ENCODE measurements at places on chromosomes 6 and 20.

- no peak for DNase-seq
Measured at GRCh38 chr6:22142856-22143255, 154.0 kb downstream of the PRL start.

- no peak for DNase-seq
Measured at GRCh38 chr20:17622086-17622850, 52.4 kb downstream of the DSTN start.

- DNase-seq = no peak
Measured at GRCh38 chr6:42249279-42249678, 31.6 kb upstream of the MRPS10 start.

- DNase-seq = no peak
Measured at GRCh38 chr6:16965689-16966088, 136.2 kb upstream of the STMND1 start.

DNA sequence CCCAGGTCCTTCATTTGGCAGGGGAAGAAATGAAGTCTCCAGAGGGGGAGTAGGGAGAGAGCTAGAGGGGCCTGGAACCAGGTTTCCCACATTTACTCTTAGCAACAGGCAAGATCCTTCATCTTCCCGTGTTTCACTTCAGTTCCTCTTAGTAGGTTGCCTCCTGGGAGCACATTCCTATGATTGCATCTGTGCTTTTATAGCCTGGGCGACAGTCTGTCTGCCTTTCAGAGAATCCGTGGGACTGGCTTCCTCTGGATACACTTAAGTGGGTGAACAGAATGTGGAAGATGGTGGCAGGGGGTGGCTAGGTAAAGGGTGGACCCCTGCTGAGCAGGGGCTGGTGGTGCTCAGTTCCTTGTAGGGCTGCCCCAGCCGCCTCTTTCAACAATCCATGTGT is 33.4 kb downstream of the STK35 start:
- DNase-seq = no peak

- no peak for DNase-seq
Measured at GRCh38 chr20:8693709-8694108, 375.2 kb upstream of the PLCB4 start.

DNA sequence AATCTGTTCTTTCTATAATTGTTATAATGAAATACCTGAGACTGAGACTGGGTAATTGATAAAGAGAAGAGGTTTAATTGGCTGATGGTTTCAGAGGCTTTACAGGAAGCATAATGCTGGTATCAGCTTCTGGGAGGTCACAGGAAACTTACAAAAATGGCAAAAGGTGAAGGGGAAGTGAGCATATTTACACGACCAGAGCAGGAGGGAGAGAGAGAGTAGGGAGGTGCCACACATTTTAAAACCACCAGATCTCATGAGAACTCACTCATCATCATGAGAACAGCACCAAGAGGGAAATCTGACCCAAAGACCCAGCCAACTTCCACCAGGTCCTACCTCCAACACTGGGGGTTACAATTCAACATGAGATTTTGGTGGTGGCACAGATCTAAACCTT is 2.6 kb upstream of the SIRPB1 start:
- DNase-seq = no peak

GRCh38 chr20:19465536-19465935 is 253.1 kb downstream of the SLC24A3 start:
- no peak for DNase-seq

- DNase-seq = no peak
Measured at GRCh38 chr6:98124171-98124570, 710.2 kb upstream of the POU3F2 start.

GRCh38 chr20:2515203-2515602 is 6.5 kb upstream of the ZNF343 start:
- DNase-seq = no peak

DNA sequence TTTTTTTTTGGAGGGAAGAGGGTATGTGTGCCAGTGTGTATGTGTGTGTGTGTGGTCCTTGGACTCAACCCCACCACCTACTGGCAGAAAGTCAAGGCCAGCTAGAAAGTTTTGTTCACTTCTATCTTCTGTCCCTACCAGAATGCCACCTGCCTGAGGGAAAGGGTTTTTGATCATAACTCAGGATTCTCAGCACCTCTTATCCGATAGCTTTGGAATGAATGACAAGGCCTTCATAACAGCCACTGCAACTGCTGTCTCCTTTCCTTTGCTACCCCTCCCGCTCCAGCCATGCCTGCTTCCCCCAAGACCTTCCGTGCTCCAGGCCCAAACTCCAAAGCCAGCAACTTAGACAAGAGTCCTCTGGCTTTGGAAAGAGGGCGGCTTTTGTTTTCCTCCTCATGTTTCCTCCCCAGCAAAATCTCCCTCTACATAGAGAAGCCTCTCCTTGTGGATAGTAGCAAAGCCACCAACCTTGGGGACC is 18.7 kb downstream of the BTN3A1 start:
- DNase-seq = no peak

DNA sequence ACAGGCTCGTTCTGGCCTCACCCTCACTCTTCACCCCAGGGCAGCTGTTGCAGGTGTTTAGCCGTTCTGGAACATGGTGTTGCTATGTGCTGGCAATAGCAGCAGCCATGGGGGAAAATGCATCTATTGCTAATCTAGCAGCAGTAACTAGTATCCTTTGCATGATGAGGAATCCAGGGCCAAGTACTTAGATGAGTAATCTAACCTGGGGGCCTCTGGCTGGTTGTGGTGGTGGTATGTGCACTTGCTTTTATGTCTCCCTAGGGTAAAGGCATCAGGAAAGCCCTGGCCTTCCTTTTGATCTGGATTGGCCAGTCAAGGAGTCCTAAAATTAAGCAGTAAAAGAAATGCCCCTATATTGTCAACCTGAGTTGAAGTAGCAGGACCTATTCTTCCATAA is 594.5 kb upstream of the MAP3K7 start:
- DNase-seq = no peak

GRCh38 chr6:119676961-119677360 is 327.4 kb upstream of the MAN1A1 start:
- DNase-seq = no peak

GRCh38 chr6:88442737-88443136 is 276.6 kb upstream of the CNR1 start:
- no peak for DNase-seq

- no peak for DNase-seq
Measured at GRCh38 chr6:52834481-52834880, 6.1 kb downstream of the GSTA5 start.

DNA sequence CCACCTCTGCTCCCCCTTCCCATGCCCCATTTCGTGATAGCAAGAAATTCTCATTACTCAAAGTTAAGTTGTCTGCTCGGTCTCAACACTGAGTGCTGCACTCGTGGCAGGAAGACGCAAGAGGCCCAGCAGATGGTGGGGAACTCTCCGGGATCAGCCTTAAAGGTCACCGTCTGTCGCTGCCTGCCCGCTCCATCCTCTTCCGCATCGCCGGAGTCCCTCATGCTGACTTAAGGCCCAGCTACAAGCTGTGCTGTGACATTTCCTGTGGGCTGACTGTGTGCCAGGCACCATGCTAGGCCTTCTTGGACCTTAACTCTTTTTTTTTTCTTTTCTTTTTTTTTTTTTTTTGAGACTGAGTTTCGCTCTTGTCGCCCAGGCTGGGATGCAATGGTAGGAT is 17.8 kb downstream of the GRM4 start:
- DNase-seq = no peak

- no peak for DNase-seq
Measured at GRCh38 chr20:3994125-3994524, 21.2 kb downstream of the RNF24 start.

DNA sequence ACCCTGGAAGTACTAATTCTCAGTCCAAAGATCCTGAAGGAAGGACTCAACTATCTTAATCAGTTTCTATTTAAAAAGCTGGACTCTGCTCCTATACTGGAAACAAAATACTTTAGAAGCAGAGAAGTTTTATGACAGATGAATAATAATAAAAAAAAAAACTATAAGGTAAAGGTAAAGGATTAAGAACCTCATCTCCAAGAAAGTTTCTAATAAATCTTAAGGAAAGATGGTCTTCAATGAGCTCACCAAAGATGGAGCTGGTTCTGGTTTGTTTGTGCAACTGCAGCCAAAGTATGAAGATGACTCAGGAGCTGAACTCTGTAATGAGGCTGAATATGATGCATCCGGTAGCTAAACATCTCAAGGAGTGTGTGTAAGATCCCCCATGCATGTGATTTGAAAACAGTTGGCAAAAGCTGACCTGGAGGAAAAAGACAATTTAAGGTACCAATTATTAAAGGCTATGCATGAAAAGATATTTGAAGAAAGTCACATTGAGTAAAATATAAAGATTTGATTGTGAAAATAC is 25.2 kb downstream of the MED23 start:
- DNase-seq = no peak

GRCh38 chr6:127090051-127090450 is 28.4 kb upstream of the RSPO3 start:
- DNase-seq = no peak

DNA sequence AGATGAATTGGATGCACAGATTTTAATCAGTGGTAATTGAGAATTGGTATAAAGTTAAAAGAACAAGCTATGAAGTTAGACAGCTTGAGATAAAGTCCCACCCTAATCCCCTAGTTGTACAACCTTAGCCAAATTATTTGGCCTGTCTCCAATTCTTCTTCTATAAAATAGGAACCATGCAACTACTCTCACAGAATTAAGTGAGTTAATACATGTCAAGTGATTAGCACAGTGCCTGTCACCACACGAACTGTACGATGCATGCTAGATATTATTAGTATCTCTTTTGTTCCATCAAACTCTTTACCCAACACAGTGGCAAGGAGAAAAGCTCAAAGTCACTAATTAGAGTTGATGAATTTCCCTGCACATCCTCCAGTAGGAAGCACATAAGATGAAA is 44.7 kb downstream of the MBOAT1 start:
- DNase-seq = no peak

- no peak for DNase-seq
Measured at GRCh38 chr6:29680904-29681303, at the start of gene ZFP57. TSS of gene ZFP57 (minus strand) at chr6:29681152. CDS start at chr6:29677003, 4,149 bp downstream.

GRCh38 chr6:37952027-37952426 is 132.5 kb downstream of the ZFAND3 start:
- DNase-seq = no peak

- DNase-seq = no peak
Measured at GRCh38 chr6:13012977-13013680, 296.6 kb downstream of the PHACTR1 start.

DNA sequence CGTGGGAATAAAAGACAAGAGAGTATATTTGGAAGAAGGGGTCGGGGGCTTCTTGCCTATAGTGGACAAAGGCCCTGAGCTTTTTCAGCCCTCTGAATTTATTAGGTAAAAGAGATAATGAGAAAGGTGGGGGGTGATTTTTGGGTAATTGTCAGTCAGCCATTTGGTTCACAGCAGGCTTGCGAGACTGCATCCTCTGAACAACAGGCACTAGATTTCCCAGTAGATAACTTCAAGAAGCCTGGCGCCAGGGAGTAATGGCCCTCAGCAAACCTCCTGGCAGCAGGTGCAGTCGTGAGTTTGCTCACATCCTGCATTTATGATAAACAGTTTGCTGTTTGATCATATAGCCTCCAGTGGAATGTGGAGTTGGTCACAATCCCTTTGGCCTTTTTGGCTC is 609.0 kb downstream of the DHX35 start:
- no peak for DNase-seq

DNA sequence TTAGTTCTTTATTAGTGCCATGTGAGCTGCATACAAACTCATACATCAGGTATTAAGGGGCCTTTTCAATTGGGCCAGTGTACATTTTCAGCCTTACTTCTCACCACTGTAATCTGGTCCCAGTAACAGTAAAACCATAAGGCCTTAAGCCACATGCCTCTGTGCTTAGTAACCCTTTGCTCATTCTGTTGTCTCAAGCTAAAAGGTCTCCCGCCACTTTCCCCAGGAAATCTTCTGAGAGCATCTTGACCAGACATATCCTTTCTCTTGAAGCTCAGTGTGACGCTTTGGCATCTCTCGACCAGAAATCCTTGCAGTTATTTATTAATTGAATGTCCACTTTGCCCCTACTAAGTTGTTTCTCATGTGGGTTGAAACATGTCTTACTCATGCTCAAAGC is 68.0 kb downstream of the CYP39A1 start:
- no peak for DNase-seq

GRCh38 chr6:131663578-131664165 is 26.6 kb downstream of the ENPP3 start:
- no peak for DNase-seq

GRCh38 chr6:105757512-105758200 is 328.5 kb upstream of the PRDM1 start:
- DNase-seq = no peak

DNA sequence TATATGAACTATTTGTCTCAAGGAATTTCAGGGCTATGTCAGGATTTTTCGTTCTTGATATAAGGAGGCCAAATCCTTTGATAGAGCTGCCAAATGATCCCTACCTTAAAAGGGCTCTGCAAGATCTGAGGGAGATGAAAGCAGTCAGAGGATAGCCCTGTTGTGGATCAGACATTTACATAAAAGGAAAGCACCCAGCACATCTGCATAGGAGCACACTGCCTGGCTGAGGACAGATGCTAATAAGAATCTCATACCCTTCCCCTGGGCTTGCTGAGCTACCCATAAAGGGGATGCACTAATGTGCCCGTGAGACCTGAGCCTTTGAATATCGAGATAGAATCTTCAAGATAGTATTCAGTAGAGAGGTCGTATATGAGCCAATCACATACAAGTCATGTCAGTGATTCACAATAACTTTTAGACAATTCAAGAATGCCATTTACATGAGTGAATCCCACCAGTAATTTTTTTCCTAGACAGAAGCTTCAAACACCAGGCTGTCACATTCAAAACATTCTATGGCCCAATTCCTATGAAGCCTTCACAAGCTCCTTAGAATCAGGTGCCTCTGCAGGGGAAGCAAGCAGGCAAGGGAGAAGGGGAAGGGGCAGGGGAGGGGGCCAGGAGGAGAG is 71.1 kb downstream of the STMND1 start:
- DNase-seq = no peak

DNA sequence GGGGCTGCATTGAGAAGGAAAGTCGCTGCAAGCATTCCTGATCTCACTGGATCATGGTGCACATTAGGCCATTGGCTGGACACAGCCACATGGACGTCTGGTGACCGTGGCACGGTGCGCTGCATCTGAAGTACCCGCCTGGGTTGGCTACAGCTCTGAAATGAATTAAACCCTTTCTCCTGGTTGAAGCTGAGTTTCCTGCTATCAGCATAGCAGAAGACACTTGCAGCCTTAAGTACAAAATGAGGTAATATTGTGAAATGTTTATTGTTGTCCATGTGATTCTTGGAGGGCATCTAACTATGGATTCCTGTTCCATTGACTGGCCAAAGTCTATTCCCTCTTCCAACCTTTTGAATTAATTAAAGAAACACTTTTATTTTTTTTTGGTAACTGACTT is 89.8 kb upstream of the ADTRP start:
- no peak for DNase-seq

- DNase-seq = no peak
Measured at GRCh38 chr20:1292620-1293019, 26.5 kb downstream of the SNPH start.

- DNase-seq = no peak
Measured at GRCh38 chr6:156950084-156950483, 172.9 kb downstream of the ARID1B start.

- DNase-seq = no peak
Measured at GRCh38 chr20:23105193-23105592, 19.1 kb upstream of the CD93 start.
